Right ventricle myocardium superior (tissue), 1 donor: ENCODE measurements at places on chromosomes 2 and 18. TPM values are rescaled to one million over a fixed set of nuclear protein-coding genes. Genes with fewer than 3 reads are reported as not detected.

- DNase-seq, result no peak
Measured at GRCh38 chr18:62369129-62369644, 44.1 kb downstream of the TNFRSF11A start.

DNA sequence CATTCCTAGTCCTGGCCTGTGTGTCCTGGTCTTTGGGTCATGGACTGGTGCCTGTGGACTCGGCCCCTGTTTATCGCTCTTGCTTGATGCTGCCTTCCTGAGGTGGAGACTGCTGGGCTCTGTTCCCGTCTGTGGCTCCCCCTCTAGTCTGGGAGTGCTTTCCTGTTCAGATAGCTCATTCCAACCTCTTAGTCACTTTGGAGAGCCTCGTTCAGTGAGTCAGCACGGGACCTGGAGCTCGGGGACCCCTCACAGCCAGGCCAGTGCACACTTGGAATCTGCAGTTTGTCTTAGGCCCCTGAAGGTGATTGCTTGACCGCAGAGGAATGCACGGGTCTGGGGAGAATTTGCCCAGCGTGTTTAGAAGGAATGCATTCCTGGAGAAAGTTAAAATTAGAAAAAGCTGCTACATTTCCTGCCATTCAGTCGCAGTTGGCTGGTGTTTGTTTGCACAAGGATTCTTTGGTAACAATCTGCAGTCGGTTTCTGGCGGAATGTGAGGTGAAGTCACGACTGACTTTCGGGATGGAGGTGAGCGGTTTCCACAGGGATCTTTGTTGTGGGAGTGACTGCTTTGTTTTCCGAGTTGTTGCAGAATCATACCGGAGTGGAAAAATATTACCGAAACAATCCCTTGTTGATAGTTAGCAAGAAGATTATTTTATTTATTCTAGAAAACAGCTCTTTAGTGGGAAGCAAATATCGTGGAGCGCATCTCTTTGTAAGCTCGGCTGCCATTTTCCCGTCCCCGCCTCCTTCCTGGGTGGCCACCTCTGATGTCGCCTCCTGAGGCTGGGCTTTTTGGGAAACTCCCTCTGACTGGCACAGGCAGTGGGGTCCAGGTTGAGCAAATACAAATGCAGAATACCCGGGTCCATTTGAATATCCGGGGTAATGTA, 29.6 kb downstream of the SH3BP4 start:
- peak; percentile 70 for DNase-seq

- peak; percentile 51 for DNase-seq
Measured at GRCh38 chr2:101696272-101697123, 1.0 kb upstream of the MAP4K4 start.

DNA sequence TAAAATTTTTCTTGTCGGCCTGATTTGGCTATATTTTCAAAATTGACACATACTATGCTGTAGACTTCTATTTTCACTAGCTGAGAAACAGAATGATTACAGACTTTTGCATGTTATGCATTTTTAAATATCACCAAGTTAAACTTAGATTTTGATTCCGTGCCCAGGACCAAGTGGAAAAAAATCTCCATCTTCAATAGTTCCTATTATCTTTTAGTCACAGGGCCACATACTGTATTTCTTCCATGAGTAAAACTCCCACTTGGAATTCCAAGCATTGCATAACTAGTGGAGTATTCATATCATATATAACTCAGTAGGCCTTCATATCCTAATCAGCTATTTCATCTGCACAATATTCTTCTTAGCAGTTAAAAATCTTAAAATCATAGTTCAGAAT, 470.9 kb downstream of the ARHGAP15 start:
- DNase-seq, result no peak

DNA sequence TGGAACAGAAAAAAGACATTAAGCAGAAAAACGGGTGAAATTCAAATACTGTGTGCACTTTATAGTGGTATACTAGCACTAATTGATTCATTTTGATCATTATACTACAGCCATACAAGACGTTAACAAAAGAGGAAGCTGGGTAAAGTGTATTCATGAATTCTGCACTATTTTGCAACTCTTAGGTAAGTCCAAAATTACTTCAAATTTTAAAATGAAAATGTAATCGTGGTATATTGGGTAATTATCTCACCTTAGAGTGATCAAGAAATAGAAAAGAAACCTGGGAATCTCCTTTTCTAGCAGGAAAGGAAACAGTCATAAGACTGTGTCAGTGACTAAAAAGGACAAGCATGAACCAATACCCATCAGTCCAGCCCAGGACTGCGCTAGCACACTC, 5.4 kb downstream of the TGFBRAP1 start:
- no peak for DNase-seq

DNA sequence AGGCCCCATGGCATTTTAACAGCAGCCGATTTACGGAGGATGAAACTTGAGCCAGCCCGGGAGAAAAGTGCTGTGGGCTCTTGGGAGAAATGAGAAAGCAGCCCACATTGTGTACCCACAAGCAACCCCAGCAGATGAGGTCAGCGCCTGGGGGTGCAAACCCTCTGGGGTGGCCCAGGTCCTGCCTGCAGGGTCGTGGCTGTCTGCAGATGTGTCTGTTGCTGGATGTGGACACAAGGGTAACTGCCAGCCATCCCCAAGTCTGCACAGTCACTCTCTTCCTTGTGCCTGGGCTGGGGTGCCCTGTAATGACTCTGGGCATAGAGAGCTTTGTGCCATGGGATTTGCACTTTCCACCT, 170.8 kb downstream of the PRKCE start:
- no peak for DNase-seq

DNA sequence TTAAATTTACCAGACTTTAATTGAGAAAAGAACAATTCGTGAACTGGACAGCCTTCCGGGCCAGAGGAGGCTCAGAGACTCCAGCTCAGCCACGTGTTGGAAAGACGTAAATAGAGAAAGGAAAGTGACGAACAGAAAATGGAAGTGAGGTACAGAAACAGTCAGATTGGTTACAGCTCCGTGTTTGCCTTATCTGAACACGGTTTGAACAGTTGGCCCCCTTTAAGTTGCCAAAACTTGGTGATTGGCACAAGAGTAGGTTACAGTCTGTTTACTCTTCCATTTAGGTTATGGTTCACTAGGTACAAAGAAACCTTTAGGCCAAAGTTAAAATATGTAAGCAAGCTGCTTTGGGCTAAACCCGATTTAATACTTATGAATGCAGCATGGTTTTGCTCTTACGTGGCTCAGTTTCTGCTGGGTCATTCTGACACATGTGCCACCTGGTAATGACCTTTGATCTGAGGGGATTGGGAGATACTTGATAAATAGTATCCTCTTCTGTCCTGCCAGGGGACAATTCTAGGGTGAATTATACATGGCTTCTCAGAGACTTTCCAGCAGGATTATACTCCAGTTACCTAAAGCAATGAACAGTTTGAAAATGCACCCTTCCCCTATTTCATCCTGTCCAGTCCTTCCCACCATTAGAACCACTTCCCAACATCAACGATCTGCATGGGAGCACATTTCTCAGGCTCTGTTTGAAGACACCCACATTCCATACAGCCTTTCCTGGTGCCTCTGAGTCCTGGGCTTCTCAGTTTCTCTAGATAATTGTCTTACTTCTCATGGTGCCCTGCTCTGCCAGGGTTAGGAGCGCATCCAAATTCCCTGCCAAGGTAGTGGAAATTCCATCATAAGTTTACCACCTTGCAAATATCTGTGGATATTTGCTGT, 65.1 kb upstream of the TGIF1 start:
- no peak for DNase-seq

- no peak for DNase-seq
Measured at GRCh38 chr2:72497763-72498162, 328.1 kb downstream of the EXOC6B start.

GRCh38 chr2:232787806-232788205, 11.4 kb upstream of the KCNJ13 start:
- DNase-seq, result no peak

DNA sequence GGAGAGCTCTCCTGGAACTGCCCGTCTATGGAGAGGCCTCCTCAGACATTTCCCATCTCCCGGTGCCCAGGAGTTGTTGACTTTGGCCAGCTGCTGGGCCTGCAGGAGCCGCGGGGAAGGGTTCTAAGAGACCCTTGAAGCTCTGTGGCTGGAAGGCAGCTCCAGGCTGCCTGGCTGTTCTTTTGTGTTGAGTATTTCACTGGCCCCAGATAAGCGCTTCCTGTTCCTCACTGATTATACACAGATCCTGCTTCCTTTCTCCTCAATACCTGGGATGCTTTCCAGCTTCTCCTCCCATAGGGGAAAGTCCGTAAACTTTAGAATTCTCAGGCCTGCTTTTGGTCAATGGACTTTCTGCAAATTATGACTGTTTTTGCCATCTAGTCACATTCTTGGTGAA, 57.8 kb downstream of the TGOLN2 start:
- peak; percentile 45 for DNase-seq

- DNase-seq, result peak; percentile 10
Measured at GRCh38 chr2:240981280-240981679, 17.1 kb upstream of the SNED1 start.

GRCh38 chr18:58557008-58557435, 71.9 kb downstream of the ALPK2 start:
- DNase-seq, result peak; percentile 69

DNA sequence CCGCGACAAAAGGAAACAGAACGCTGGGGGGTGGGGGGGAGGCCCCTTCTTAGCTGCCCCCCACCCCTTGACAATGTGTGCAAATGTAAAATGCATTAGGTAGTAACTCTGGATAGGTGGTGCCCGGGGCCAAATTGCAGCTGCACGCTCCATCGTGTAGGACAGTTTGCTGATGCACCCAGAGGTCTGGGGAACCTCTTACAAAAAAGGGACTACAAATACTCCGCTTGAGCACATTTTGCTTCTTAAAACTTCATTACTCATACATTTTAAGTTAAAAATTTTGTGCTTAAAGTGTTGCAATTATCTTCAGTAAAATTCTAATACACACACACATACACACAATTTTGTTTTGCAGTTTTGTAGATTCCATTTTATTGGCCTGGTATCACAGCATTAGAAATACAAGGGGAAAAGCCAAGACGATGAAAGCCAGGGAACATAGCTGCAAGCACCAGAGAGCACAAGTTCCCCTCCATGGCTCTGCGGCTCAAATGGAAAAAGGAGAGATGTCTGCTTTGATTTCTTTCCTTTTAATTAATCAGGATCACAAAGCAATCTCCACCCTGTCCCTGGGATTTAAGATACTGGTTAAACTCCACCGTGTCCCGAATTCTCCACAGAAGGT, 582.1 kb downstream of the ZEB2 start:
- DNase-seq, result no peak

- peak; percentile 51 for DNase-seq
Measured at GRCh38 chr2:64731746-64732145, 78.0 kb upstream of the SERTAD2 start.

DNA sequence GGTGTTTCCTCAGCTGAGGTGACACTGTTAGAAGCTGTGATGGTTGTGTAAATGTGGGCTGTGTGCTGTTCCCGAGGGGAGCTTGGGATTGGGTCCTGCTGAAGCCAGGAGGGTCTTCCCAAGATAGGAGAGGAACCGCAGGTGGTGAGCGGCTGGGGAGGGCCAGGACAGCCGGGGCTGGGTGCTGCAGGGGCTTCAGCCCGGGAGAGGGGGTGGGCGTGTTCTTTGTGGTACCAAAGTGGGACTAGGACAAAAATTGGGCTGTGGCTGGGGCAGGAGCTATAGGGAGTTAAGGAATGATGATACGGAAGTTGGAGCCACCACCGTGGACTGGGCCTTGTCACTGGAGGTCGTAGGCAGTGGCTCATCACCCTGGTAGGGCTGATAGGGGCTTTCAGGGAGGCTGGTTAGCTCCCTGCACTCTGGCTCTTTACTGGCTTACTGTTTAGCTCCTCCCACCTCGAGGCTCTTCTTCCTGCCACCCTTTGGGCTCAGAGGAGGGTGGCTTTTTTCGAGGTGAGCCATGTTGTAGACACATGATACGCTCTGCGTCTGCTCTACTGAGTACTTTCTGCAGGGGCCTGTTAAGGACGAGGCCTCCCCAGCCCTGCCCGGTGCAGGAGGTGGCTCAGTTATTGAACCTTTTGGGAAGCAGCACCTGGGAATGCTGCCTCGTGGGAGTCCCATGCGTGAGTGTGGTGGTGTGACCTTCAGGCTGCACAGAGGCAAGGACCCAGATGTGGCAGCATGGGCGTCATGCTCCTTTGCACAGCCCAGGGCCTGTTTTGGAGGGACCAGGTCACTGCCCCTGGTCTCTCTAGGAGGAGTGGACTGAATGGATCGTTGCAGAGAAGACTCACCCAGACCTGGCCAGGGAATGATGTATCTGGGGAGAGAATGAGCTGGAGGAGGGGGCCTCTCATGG, 21.6 kb downstream of the ASB1 start:
- DNase-seq, result no peak

- DNase-seq, result no peak
Measured at GRCh38 chr2:101277111-101277510, 24.4 kb downstream of the CNOT11 start.

- no peak for DNase-seq
Measured at GRCh38 chr2:2799151-2799697, 468.1 kb upstream of the MYT1L start.

DNA sequence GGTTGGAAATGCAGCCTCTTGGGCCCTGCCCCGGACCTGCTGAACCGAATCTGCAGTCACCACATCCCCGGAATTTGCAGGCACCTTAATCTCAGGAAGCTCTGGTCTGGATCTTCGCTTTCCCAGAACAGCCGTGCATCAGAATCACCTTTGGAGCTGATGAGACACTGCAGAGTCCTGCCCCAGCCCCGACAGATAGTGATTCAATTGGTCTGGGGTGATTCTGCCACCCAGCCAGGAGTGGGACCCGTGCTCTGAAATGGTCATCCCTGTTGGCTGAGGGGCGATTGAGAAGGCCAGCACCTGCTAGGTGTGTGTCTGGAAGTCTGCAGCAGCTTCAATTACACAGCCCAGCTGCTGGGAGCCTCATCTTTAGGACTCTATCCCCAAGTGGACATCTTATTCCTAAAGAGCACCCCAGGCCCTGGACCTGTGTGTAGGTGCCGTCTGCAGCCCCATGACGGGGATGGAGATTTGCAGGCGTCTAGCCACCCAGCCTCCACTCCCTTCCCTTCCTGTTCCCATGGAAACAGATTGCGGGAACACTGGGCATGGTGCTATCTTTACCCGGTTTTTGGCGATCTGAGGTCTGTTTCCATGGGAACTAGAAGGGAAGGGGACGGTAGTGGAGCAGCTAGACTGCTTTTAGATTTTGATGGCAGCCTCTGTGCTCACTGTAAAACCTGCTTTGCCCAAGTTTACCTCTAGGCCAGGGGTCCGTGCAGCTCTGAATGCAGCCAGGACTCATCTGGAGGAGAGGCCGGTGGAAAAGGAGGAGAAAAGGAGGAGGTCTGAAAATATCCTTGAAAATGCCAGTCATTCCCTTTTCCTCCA, 156.1 kb downstream of the LDLRAD4 start:
- no peak for DNase-seq

GRCh38 chr2:232242316-232242715, 136.2 kb upstream of the ALPP start:
- no peak for DNase-seq

- DNase-seq, result no peak
Measured at GRCh38 chr2:26184121-26184520, 11.2 kb downstream of the GAREM2 start.

The STK36 gene
- 3.9 TPM for total RNA-seq

The MDH1B gene
- 0.54 TPM for total RNA-seq

The DSG3 gene
- not detected for total RNA-seq

The CSRNP3 gene
- 4.1 TPM for total RNA-seq

The STPG4 gene
- total RNA-seq, result not detected

The MGAT4A gene
- 20.0 TPM for total RNA-seq

The FBLN7 gene
- total RNA-seq, result 0.38 TPM

The EML6 gene
- 0.56 TPM for total RNA-seq

The VAMP8 gene
- 16.9 TPM for total RNA-seq

The C2orf80 gene
- total RNA-seq, result not detected
